ENCODE measurements at places on chromosomes 5 and 9. TPM values are rescaled to one million over a fixed set of nuclear protein-coding genes. Genes with fewer than 3 reads are reported as not detected.
A peak's percentile ranks its signal among the peaks of the same experiment; 100 is the strongest.

- no peak for DNase-seq
- H3K27ac ChIP-seq = no peak overlapping the region
- no peaks in the 10 kb centered on the region for H3K36me3 ChIP-seq
- H3K27me3 ChIP-seq = no peaks in the 10 kb centered on the region
- no peaks in the 10 kb centered on the region for H3K4me1 ChIP-seq
Measured at GRCh38 chr9:84822589-84823233, 153.2 kb downstream of the NTRK2 start.

GRCh38 chr5:150596826-150597225, 43.6 kb upstream of the SYNPO start:
- no peak overlapping the region for H3K27ac ChIP-seq
- no peak overlapping the region for H3K4me3 ChIP-seq

GRCh38 chr5:163916376-163916775, 411.0 kb downstream of the MAT2B start:
- no peaks in the 10 kb centered on the region for H3K27me3 ChIP-seq
- H3K27ac ChIP-seq = no peak overlapping the region
- peaks cover 4% of the 10 kb centered on the region for H3K4me1 ChIP-seq

DNA sequence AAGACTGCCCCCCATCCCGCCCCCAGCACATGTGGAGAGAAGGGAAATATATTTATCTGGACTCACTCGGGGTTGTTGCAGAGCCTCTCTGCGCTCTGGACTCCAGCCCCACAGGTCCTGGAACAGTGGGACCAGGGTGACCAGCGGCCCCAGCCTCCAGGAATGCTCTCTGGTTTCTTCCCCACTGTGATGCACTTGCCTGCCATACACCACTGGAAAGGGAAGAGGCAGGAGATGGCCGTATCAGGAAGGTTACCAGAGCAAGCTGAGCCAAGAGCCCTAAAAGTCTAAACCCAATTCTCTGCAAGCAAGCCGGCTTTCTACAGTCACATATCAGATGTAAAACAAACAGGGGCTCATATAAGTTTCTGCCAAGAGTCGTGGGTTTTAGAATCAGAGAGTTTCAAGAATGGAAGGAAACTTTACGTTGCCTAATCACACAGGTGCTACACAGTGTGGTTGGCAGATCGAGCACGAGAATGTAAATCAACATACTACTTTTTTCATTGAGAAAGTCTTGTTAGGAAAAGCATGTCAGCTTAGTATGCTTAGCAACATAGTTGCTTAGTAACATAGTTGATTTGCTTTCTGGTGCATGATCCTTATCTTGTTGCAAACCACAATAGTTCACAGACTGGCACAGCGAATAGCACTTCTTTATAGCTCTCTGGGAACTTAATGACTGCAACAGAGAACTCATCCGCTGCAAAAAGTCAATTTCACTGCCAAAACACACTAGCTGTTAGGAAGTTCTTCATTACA, 201.2 kb downstream of the TARS1 start:
- H3K4me1 ChIP-seq = no peaks in the 10 kb centered on the region
- no peak overlapping the region for H3K4me3 ChIP-seq
- no peak overlapping the region for H3K27ac ChIP-seq
- H3K27me3 ChIP-seq = no peaks in the 10 kb centered on the region
- DNase-seq = no peak

Gene FBLL1
- not detected for total RNA-seq

DNA sequence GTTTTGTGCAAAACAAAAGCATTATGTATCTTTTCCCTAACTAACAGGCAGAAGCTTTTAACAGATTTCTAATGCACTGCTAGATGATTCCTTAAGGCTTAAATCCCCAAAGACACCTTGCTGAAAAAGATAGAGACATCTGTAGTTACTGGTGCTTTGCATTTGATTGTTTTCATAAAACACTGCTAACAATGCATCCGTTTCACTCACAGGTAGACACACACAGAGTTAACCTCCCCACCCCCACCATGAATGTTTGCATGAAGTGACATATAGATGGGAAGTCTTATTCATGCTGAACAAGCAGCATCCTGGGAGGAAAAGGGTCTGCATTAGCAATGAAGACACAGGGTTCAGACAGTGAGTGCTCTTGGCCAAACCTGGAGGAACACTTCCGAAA, 100.9 kb downstream of the ASTN2 start:
- DNase-seq = no peak
- H3K27me3 ChIP-seq = no peaks in the 10 kb centered on the region
- H3K36me3 ChIP-seq = no peaks in the 10 kb centered on the region
- H3K4me3 ChIP-seq = no peak overlapping the region
- no peaks in the 10 kb centered on the region for H3K4me1 ChIP-seq

Gene ANKRD31
- 0.39 TPM for total RNA-seq

DNA sequence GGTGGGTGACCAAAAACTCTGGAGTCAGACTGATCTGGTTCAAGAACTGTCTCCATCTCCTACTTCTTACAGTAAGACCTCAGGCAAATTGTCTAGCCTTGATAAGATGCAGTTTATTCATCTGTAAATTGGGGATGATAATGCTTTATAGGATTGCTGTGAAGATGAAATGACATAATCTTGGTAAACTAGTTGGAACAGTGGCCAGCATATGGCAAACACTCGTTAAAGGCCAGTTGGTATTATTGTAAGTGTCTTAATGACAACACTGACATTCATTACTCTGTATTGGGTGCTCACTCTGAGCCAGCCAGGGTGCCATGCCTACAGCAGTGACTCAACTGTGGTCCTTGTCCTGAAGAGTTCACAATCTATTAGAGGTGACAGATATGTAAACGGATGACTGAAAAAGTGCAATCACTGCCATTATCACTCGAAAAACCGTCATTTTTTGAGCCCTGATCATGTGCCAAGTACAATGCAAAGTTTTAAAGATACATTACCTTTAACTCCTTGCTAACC, 84.9 kb upstream of the HSPA9 start:
- H3K27ac ChIP-seq = no peak overlapping the region
- no peaks in the 10 kb centered on the region for H3K27me3 ChIP-seq
- DNase-seq = no peak
- no peak overlapping the region for H3K4me3 ChIP-seq
- H3K4me1 ChIP-seq = no peaks in the 10 kb centered on the region

- no peak overlapping the region for H3K27ac ChIP-seq
- no peak overlapping the region for H3K4me3 ChIP-seq
- no peaks in the 10 kb centered on the region for H3K36me3 ChIP-seq
- DNase-seq = no peak
- H3K27me3 ChIP-seq = no peaks in the 10 kb centered on the region
- H3K4me1 ChIP-seq = no peaks in the 10 kb centered on the region
Measured at GRCh38 chr5:68332556-68332955, 117.0 kb downstream of the PIK3R1 start.

Gene NME5
- total RNA-seq = 1.7 TPM

GRCh38 chr9:34084562-34084961, 35.9 kb upstream of the UBAP2 start:
- DNase-seq = peak; percentile 24
- no peak overlapping the region for H3K4me3 ChIP-seq
- H3K27ac ChIP-seq = peak overlapping the region; percentile 77

DNA sequence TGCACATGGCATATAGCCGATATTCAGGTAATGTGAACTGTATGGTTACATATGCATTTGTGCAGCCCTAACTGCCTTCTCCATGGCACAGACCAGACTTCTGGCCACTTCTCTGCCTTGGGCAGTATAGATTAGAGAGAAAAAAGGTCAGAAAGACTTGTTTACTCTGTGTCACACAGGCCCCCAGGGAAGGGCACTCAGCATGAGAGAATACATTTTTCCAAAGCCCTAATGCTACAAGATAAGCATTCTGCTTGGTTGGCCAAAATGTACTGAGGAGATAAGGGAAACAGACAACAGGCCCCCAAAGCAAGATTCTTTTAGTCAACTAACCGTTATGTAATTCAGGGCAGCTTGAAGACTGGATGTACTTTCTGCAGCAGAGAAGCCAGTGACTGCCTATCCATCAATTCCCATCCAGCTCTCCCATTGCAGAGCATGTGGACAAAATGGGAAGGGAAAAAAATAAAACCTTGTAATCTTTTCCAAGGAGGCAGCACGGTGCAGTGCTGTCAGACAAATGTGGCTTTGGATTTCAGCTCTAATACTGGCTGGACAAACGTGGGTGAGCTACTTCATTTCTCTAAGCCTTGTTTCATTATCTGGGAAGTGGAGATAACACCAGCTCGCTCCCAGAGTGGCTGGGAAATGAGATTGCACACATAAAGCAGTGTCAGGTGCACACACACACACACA, 205.9 kb downstream of the NSG2 start:
- H3K27ac ChIP-seq = no peak overlapping the region
- no peaks in the 10 kb centered on the region for H3K36me3 ChIP-seq
- H3K27me3 ChIP-seq = no peaks in the 10 kb centered on the region
- H3K4me3 ChIP-seq = no peak overlapping the region

DNA sequence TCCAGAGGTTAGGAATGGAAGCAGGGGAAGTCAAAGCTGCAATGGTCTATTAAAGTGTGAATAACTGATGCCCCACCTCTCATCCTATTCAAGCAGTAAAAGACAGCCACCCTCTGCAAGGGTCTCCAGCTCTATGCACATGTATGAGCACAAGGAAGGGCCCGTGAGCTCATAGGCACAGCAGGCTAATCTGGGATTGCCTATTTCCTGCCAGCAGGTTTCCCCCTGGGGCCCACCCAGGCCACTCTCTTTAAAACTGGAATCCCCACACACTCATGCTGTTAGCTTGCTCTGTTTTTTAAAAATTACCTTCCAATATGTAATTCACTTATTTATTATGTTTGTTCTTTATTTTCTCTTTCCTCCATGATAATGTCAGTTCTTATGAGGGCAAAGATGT, 48.7 kb upstream of the ZNF366 start:
- no peak overlapping the region for H3K4me3 ChIP-seq
- H3K36me3 ChIP-seq = no peaks in the 10 kb centered on the region
- DNase-seq = no peak
- H3K4me1 ChIP-seq = no peaks in the 10 kb centered on the region

All from tibial nerve (tissue), 4 donors.